ENCODE measurements at places on chromosomes 11 and 22.

DNA sequence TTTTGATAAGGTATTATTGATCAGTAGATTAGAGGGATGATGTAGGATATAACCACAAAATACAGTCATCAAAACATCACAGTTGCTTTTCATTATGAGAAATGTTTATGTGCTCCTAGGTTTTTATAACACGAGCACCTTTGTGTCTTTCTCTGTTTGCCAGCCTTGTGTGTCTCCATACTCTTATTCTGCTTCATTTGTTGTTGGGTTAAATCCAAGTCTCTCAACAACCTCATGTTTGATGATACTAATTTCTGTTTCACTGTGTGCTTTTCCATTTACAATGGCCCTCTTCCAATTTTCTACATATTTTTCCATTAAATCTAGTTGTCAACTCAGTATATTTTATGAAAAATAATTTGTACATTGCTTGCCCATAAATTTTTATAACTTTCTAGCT is 107.7 kb upstream of the POU2AF2 start:
- DNase-seq, result no peak

DNA sequence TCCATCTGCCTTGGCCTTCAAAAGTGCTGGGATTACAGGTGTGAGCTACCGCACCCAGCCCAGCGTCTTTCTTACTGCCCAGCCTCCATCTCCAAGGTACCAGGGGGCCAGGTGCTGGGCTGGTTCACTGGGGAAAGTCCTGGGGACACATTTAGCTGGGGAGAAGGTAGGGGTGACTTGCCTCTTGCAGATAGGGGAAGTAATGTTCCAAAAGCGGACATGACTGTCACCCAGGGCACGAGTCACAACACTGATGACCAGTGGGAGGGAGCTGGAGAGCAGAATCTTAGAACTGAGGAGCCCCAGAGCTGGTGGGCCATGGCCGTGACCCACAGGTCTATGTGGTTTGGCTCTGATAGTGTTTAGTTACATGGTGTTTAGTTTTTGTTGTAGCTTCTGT is 2.4 kb upstream of the SLC15A3 start:
- no peak for DNase-seq

GRCh38 chr22:50695421-50696250 is 23.0 kb downstream of the SHANK3 start:
- no peak for DNase-seq

- no peak for DNase-seq
Measured at GRCh38 chr11:116466801-116467200, 306.0 kb downstream of the BUD13 start.

DNA sequence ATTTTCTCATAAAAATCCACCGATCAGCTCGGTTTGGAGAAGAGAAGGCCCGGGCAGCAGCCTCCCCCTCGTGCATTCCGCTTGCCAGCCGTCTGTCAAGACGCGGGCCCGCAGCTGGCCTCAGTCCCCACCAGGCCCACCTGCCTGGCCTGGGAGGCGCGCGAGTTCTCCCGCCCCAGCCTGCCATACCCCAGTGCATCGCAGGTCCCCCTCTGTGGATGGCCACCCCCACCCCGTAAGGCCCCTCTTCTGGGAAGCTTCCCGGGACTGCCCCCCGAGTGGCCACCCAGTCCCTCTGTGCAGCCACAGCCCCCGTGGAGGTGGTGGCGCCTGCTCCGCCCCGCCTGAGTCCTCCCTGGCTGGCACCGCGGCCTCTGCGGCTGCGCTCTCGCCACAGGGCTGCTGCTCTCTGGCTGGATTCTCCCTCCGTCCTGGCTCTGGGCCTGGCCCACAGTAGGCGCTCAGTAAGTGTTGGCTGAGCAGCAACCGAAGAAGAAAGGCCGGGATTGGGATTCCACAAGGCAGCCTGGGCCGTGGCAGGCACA is 74.0 kb upstream of the TCF20 start:
- DNase-seq, result no peak

- no peak for DNase-seq
Measured at GRCh38 chr11:66459138-66459778, 7.4 kb upstream of the PELI3 start.

DNA sequence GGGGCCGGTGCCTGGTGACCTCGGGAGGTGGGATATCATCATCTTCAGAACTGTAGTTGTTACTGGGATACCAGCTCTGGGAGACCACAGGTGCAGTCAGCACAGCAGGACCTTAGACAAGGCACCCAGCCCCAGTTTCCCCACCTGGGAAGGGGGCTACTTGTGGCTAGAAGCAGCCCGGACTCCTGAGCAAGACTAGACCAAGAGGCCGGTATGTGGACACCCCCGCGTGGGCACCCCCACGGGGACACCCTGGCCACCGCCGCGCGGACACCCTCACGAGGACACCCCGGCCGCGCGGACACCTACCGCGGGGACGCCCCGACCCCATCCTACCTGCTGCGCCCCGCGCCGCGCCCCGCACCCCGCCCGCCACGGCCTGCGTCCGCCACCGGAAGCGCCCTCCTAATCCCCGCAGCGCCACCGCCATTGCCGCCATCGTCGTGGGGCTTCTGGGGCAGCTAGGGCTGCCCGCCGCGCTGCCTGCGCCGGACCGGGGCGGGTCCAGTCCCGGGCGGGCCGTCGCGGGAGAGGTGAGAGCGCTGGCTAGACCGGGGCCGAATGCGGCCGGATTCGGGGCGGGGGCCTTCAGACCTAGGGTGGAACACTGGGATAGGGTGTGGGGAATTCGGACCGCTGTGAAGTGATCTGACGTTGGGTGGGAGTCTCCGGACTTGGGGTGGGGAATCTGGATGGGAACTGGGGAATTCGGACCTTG is at the start of the genes COMT and TXNRD2:
COMT (plus strand) TSS at position 408 of the 718 bp plus-strand sequence. CDS start 20,755 bp downstream, outside the sequence.
TXNRD2 (minus strand) TSS at position 454 of the 718 bp plus-strand sequence; CDS start at position 439, 15 bp downstream.
- DNase-seq, result peak; percentile 73

- DNase-seq, result no peak
Measured at GRCh38 chr11:62879235-62879978, 1.3 kb upstream of the SLC3A2 start.

- no peak for DNase-seq
Measured at GRCh38 chr22:35443790-35444684, 44.1 kb downstream of the MCM5 start.
